H4 (cell line): ENCODE measurements at places on chromosomes 11 and 22. TPM values are rescaled to one million over a fixed set of nuclear protein-coding genes. Genes with fewer than 3 reads are reported as not detected.

The CEP126 gene
- 1.1 and 1.2 TPM in 2 replicates for total RNA-seq

- no peak for DNase-seq
Measured at GRCh38 chr11:132037467-132037862, 667.0 kb downstream of the NTM start.

DNA sequence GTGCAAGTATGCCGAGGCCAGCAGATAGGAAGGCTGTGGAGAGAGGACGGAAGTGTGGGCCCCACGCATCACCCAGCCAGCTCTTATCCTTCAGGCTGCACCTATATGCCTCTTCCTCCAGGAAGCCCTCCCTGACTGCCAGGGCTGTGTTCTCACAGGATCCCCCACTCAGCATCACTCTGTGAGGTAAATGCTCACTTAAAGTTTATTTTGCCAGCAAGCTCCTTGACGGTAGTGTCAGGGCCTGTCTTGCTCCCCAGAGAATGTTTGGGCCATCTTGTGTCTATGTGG lies 4.4 kb downstream of the TBX10 start:
- DNase-seq = no peak

- DNase-seq = peak; percentile 47
Measured at GRCh38 chr22:41983513-41984405, 14.5 kb downstream of the SEPTIN3 start.

DNA sequence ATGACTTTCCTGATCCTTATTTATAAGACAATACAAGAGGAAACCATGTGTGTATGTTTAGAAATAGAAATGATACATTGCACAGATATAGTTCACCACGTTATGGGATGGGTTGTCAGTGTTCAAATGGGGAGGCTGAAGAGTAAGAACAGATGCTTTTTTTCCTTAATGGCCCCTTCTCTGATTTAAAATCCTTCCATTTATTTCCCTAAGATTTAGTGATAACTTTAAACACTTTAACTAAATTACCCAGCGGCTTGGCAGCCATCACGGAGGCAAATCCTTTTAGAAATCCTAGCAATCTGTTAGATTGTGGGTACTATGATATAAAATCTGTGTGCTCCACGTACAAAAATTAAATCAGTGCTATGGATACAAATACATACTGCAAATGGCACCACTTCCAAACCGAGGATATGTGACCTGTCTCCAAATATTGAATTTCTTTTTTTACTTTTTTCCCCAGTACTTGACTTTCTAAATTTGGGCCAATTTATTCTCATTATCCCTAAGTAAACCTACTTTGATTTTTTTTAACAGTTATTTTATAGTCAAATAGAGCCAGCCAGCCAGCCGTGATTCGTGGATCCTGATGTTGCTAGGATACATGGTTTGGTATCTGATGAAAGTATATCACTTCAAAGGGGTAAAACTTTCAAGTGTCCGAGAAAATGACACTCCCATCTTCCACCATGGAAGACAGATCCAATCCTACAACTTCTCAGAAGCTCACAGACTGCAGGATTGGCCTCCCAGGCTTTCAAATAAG lies 46.1 kb downstream of the BDNF start:
- DNase-seq = no peak

DNA sequence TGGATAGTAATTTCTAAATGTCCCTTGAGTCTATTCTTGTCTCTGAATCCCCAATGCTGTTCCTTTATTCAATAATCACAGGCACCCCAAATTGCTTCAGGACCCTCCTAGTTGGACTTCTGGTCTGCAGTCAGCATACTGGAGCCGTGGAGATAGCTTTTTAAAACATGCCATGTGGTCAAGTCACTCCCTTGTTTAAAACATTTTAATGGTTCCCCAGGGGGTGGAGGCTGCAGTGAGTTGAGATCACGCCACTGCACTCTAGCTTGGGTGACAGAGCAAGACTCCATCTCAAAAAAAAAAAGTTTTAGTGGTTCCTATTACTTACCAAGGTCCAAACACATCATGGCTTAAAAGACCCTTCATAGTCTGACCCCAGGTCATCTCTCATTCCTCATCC lies 220.3 kb downstream of the ADAMTS15 start:
- DNase-seq = no peak
